Endothelial cell of umbilical vein (primary cell): ENCODE measurements at places on chromosomes 6 and 20.

DNA sequence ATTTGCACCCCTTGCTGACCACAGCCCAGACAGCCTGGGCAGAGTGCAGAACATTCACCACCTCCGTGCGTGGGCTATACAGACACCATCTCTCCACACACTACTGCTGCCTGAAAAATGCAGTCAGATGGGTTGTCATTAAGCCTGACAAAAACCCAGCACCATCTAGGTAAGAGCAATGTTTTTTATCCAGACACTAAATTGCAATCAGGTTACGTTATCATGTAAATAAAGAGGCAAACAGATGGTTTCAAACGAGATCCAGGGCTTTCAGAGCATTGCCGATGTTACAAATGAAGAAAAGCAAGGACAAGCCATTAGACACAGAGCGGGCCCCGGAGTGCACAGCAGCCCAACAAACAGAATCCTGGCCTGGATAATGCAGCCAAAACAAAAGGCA is 269.6 kb downstream of the PKHD1 start:
- no peak for DNase-seq
- H3K4me3 ChIP-seq, result no peak overlapping the region
- no peak overlapping the region for H3K27ac ChIP-seq
- H3K36me3 ChIP-seq, result no peaks in the 10 kb centered on the region

- peaks cover 8% of the 10 kb centered on the region for H3K4me1 ChIP-seq
- peak; percentile 75 for DNase-seq
- H3K4me3 ChIP-seq, result no peak overlapping the region
- no peaks in the 10 kb centered on the region for H3K36me3 ChIP-seq
Measured at GRCh38 chr6:36914227-36914794, 28.6 kb downstream of the C6orf89 start.

GRCh38 chr6:35370124-35370741 is 27.9 kb downstream of the PPARD start:
- no peak overlapping the region for H3K4me3 ChIP-seq
- peaks cover 34% of the 10 kb centered on the region for H3K4me1 ChIP-seq
- H3K27ac ChIP-seq, result peak overlapping the region; percentile 82
- no peaks in the 10 kb centered on the region for H3K27me3 ChIP-seq

GRCh38 chr6:14676064-14676463 is 558.5 kb downstream of the CD83 start:
- no peaks in the 10 kb centered on the region for H3K36me3 ChIP-seq
- no peaks in the 10 kb centered on the region for H3K4me1 ChIP-seq
- no peak for DNase-seq
- H3K27ac ChIP-seq, result no peak overlapping the region
- no peak overlapping the region for H3K4me3 ChIP-seq
- no peaks in the 10 kb centered on the region for H3K27me3 ChIP-seq

- H3K4me3 ChIP-seq, result no peak overlapping the region
- peaks cover 11% of the 10 kb centered on the region for H3K36me3 ChIP-seq
- no peaks in the 10 kb centered on the region for H3K27me3 ChIP-seq
- peaks cover 9% of the 10 kb centered on the region for H3K4me1 ChIP-seq
- H3K27ac ChIP-seq, result no peak overlapping the region
Measured at GRCh38 chr6:17630511-17631073, 30.5 kb downstream of the FAM8A1 start.

DNA sequence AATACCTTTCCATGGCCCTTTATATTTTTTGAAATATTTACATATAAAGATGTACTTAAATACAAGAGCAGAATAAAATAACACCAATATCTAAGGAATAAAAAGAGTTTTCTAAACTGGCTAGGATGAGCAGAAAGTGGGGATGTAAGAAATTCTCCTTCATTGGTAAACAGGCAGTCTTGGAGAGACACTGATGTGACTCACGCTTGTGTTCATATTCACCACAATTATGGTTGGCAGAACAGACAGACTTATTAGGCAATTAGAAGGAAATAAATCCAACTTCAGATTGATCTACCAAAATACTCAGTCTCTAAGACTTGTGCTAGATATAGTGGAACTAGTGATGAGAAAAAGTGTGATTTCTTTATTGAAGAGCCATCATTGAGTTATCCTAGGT is 463.7 kb downstream of the CDC5L start:
- no peak overlapping the region for H3K4me3 ChIP-seq
- DNase-seq, result no peak
- no peaks in the 10 kb centered on the region for H3K36me3 ChIP-seq
- no peaks in the 10 kb centered on the region for H3K4me1 ChIP-seq
- no peak overlapping the region for H3K27ac ChIP-seq
- no peaks in the 10 kb centered on the region for H3K27me3 ChIP-seq

DNA sequence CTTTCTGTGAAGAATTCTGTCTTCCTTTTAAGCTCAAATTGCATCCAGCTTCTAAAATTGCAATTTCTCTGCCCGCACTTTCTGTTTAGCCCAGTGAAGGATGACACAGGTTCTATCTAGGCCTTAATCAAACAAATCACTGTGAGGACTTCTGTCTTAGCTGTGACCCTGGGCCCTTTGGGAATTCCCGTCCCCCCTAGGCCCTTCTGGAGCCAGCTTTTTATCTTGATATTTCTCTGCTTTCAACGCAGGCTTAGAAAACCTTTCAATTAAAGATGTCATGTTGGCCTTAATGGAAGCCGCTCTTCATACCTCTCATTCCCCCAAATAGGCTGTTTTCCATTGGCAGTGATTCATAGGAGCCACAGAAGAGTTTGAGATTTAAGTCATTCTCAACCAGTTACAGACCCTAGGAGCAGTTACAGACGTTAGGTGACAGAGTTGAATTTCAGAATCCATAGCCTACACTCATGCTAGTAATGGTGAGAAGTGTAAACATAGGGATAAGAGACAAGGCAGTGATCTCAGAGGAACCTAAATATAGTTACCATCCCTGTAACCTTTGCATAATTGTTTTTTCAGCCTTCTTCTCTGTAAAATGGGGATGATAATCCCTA is 74.8 kb upstream of the FLRT3 start:
- DNase-seq, result no peak
- no peaks in the 10 kb centered on the region for H3K36me3 ChIP-seq
- no peaks in the 10 kb centered on the region for H3K4me1 ChIP-seq
- H3K27me3 ChIP-seq, result no peaks in the 10 kb centered on the region
- no peak overlapping the region for H3K27ac ChIP-seq

DNA sequence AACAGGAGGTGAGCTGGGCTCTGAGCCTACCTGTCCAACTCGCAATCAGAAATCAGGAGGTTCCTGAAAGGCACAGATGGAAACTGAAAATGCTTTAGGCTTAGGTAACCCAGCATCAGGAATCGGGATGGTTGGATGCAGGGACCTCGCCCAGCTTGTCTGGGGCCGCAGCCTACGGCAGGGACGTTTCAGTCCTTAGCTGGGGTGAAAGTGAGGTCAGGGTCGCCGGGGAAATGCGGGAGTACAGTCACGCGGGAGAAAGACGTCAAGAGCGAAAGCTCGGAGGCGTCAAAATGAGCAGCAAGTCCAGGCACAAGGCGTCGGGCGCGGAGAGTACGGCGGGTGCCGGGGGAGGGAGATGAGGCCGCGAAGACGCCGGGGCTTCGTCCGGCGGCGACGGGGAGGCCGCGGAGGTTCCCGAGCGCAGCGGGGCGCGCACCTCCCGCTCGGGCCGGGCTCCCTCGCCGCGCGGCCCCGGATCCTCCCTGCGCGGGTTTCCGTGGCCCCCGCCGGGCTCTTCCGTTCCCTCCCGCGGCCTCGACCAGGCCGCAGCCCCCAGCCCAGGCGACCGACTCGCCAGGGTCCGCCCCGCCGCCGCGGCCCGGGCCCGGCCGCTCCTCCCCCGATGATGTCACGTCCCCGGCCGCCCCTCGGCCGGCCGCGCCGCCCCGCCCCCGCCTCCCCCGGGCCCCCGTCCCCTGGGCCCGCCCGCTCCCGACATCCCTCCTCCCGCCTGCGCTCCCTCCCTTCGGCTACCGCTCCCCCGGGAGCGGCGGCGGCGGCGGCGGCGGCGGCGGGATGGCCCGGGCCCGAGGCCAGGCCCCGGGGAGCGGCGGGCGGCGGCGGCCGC is at the start of gene EBF4:
EBF4 (plus strand) TSS at position 745 of the 850 bp plus-strand sequence. CDS start 866 bp downstream, outside the sequence.
- DNase-seq, result peak; percentile 31
- H3K27ac ChIP-seq, result no peak within 1 kb of the TSS
- peaks cover 40% of the 10 kb centered on the region for H3K27me3 ChIP-seq
- peak within 1 kb of the TSS; percentile 39 for H3K4me3 ChIP-seq
